ENCODE measurements at places on chromosomes 11 and 22. TPM values are rescaled to one million over a fixed set of nuclear protein-coding genes. Genes with fewer than 3 reads are reported as not detected.

MS4A3 gene
- not detected for total RNA-seq

CASP5 gene
- total RNA-seq = not detected

CASP4 gene
- total RNA-seq = 56.8 TPM

GLB1L3 gene
- total RNA-seq = not detected

BATF2 gene
- total RNA-seq = 0.28 TPM

SGSM1 gene
- total RNA-seq = not detected

XBP1 gene
- 109 TPM for total RNA-seq

IRAG1 gene
- total RNA-seq = 71.3 TPM

PDGFD gene
- 0.26 TPM for total RNA-seq

JHY gene
- total RNA-seq = 6.3 TPM

PLEKHB1 gene
- total RNA-seq = 0.47 TPM

APOL4 gene
- total RNA-seq = not detected

GSTT2 gene
- 0.39 TPM for total RNA-seq

MPPED2 gene
- not detected for total RNA-seq

SPDYC gene
- total RNA-seq = not detected

OR52I1 gene
- not detected for total RNA-seq

KBTBD3 gene
- 4.6 TPM for total RNA-seq

LRRC74B gene
- not detected for total RNA-seq

TRIM51 gene
- total RNA-seq = not detected

HSPB2 gene
- 6.7 TPM for total RNA-seq

UBQLNL gene
- not detected for total RNA-seq

OR56A1 gene
- not detected for total RNA-seq

SNX32 gene
- not detected for total RNA-seq

KRTAP5-8 gene
- total RNA-seq = not detected

C22orf23 gene
- total RNA-seq = 0.48 TPM

NELL1 gene
- not detected for total RNA-seq

UCP3 gene
- total RNA-seq = 0.42 TPM

SYCE3 gene
- total RNA-seq = not detected

SLC22A6 gene
- not detected for total RNA-seq

BACE1 gene
- total RNA-seq = 60.8 TPM

RASSF10 gene
- total RNA-seq = not detected

HPS5 gene
- total RNA-seq = 35.4 TPM

MOV10L1 gene
- 0.31 TPM for total RNA-seq

GGTLC3 gene
- total RNA-seq = not detected

OR51I1 gene
- not detected for total RNA-seq

ARVCF gene
- 1.8 TPM for total RNA-seq

CABP7 gene
- total RNA-seq = not detected

DNAJC4 gene
- total RNA-seq = 21.0 TPM

ANO1 gene
- total RNA-seq = not detected
